Stimulated activated CD8-positive, alpha-beta memory T cell treated with anti-CD3 and anti-CD28 coated beads, Interleukin-12 subunit alpha, Interleukin-12 subunit beta, amount 100 ng/mL, for 4 hours (primary cell): ENCODE measurements at places on chromosomes 11 and 22.

DNA sequence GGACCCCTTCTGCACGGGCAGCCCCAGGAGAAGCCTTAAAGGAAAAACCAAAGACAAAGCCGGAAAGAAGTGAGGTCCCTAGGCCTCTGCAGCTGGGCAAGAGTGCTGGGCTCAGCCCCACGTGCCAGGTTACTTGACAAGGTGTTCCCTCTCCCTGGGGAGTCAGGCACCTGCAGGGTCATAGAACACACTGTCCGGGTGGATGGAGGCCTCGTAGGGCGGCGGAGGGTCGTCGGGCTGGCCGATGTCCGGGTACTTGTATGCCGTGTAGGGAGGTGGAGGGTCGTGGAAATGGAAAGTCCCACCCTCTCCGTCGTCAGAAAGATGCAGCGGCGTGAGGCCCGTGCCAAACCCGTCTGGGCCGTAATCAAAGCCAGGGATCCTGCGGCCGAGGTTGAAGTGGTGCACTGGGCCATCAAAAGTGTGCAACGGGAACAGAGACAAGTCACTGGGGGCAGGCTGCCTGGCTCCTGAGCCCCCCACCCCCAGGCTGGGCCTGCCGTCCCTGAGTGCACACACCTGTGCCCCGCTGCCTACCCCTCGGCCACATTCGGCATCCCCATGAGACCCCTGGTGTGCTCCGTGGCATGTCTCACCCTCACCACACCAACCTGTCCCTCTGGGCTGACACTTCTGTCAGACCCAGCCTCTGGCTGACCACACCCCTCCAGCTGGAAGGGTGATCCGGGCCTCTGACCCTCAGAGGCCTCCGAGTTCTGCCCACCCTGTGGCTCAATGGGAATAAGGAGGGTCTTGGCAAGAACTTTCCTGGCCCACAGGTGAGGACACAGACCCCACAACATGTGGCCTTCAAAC, 81.1 kb downstream of the DGCR2 start:
- no peak for DNase-seq

DNA sequence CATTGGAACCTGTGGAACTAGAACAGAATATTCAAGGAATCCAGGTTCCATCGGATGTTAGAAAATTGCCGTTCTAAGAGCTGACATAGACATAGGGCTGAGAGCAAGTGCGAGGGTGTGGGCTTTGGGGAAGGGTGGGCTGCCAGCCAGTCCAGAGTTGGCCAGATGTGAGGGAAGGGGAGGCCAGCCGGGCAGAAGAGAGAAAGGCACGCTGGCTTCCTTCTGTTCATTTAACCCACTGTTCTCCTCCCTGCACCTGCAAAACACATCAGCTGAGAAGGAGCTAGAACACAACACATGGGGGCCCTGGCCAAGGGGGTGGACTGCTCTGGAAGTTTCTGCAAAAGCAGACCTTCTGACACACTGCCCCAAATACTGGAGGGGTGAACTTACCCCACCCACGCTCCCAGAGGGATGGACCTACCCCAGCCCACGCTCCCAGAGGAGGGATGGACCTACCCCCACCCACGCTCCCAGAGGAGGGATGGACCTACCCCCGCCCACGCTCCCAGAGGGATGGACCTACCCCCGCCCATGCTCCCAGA, 98.0 kb downstream of the SHANK2 start:
- DNase-seq, result no peak

GRCh38 chr11:24587635-24588034, 90.8 kb downstream of the LUZP2 start:
- DNase-seq, result no peak

- DNase-seq, result no peak
Observed at GRCh38 chr22:45526768-45527360, 24.2 kb downstream of the FBLN1 start.

- no peak for DNase-seq
Observed at GRCh38 chr11:32438866-32439489, 3.6 kb upstream of the WT1 start.

GRCh38 chr11:62402226-62402959, 16.4 kb upstream of the SCGB1A1 start:
- DNase-seq, result no peak

DNA sequence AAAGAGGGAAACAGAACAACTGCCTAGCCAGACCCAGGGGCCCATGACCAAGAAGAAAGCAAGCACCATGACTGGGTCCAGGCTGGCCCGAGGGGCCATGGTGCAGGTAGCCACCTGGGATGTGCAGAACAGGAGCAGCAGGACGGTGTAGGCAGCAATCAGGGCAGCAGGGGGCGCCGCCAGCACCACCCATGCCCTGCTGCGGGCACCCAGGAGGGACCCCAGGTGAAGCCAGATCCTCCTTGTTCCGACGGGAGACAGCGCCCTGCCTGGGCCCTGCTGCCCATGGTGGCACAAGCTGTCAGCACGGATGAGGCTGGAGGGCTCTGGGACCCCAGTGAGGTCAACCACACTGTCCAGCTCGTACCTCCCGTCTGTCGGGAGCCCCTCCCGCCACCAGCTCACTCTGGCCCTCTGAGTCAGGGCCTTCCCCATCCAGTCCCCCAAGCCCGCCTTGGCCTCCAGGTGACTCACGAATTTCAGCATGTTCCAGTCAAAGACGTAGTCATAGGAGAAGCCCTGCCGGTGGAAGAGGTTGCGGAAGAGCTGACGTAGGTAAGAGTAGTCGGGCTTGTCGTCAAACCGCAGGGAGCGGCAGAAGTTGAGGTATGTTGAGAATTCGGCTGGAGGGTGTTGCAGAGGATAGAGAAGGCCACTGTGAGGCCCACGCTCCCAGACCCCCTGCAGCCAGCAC, 18.8 kb downstream of the CSNK1E start:
- no peak for DNase-seq
